Umbilical cord (tissue), 2 donors: ENCODE measurements at places on chromosomes 5 and 9. TPM values are rescaled to one million over a fixed set of nuclear protein-coding genes. Genes with fewer than 3 reads are reported as not detected.

The FCHSD1 gene
- total RNA-seq: 15.4 TPM

The IFNB1 gene
- total RNA-seq: 5.8 TPM

The FOXD4L5 gene
- 0.24 TPM for total RNA-seq

The ANKRD18B gene
- total RNA-seq: 5.3 TPM

The SLC31A2 gene
- total RNA-seq: 8.9 TPM

DNA sequence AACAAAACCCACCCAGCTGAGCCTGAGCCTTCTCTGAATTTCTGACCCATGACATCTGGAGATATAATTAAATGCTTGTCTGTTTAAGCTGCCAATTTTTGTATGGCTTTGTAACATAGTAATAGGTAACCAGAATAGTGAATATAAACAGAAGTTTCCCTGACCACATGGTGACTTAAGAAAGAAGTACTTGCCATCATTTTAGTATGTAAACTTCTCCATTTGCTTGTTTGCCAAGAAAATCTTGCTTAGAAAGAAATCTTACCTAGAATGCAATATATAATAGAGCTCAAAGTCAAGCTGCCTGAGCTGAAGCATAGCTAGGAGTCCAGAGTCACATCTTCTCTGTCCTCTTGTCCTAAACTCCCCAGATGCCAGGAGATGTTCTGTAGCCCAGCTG is 117.0 kb downstream of the PCSK1 start:
- no peak for DNase-seq

GRCh38 chr5:21862986-21863385 is 990.2 kb downstream of the CDH12 start:
- DNase-seq: no peak

- DNase-seq: no peak
Measured at GRCh38 chr5:68316469-68316868, 100.9 kb downstream of the PIK3R1 start.

GRCh38 chr5:129978270-129978669 is 74.0 kb downstream of the CHSY3 start:
- no peak for DNase-seq

DNA sequence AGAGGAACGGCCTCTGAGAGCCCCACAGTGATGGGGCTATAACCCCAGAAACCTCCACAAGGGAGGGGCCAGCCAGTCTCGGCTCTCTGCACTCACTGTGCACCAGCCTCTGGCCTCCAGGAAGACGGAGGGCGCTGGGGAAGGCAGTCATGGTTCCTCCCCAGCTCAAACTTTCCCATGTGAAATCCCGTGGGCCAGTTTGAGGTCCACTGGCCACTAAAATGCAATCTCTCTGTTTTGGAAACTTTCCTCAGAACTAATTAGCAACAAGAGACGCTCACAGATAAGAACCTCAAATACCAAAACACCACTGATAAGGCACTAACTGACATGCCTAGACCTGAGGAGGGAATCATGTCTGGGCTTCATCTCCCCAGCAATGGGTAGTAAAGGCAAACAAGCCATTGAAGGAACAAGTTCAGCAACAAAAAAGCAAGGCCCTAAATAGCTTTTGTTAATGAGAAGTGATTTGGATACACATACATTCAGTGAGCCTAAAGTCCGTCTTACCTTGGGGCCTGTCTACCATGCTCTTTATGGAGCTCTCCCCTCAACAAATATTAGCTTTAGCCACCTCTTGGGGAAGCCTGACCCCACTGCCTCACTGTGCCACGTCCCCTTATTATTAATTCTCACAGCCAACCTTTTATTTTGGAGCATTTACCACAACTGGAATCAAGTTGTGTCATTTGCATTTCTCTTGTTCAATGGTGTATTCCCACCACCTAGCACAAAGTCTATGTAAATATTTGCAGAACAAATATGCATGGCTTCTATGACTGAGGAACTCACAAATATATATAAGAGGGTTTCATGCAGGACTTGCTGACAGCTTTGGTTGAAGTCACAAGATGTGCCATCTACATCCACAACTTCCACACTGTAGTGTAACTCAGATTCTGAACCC is 56.1 kb upstream of the GLRX start:
- peak; percentile 47 for DNase-seq

DNA sequence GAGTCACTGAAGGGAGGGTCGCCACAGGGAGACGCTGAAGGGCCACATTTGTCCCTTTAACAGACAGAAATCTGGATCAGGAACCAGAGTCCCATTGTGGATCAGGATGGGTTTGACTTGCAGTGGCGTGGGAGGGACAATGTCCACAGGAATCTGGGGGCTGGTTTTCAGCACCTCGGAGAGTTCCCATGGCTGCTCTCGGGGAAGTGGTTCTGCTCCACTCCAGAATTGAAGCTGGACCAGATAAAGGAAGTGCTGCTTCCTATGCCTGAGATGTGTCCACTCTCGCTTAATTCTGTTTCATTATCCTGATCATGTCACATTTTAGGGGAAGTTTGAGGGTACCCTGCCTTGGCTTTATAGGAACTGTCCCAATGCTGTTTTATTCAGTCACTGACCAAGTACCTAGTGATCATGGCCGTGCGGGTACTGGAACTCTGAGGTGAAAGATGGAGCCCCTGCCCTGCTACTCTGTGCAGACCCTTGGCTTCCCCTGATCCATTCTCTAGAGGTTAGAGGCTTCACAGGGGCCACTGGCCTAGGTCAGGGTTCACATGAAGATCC is 28.7 kb downstream of the ENHO start:
- DNase-seq: peak; percentile 62

- peak; percentile 39 for DNase-seq
Measured at GRCh38 chr5:149886692-149887470, 57.7 kb downstream of the PDE6A start.

DNA sequence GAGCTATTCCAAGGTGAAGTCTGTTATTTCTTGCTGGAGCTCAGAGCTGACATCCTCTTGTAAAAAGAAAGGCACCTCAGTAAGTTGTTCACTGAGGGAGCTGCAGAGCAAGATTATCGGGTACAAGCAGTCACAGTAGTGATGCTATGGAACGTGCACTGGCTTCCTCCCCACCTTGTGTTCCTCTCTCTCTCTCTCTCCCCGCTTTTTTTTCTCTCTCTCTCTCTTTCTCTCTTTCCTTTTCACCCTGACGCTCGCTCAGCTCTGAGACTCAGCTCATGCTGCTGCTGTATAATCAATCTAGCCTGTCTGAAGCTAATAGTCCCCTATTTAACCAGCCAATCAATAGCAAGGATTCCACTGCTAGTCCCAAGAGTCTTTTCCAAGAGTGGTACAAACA is 587.6 kb upstream of the CDH18 start:
- DNase-seq: peak; percentile 27

GRCh38 chr5:101440173-101440572 is 537.1 kb upstream of the ST8SIA4 start:
- no peak for DNase-seq

GRCh38 chr5:964821-965220 is 43.8 kb upstream of the NKD2 start:
- no peak for DNase-seq

GRCh38 chr5:181131514-181131913 is 545 bp upstream of the OR2V1 start:
- DNase-seq: no peak
